ENCODE measurements at places on chromosomes 12 and 14.

DNA sequence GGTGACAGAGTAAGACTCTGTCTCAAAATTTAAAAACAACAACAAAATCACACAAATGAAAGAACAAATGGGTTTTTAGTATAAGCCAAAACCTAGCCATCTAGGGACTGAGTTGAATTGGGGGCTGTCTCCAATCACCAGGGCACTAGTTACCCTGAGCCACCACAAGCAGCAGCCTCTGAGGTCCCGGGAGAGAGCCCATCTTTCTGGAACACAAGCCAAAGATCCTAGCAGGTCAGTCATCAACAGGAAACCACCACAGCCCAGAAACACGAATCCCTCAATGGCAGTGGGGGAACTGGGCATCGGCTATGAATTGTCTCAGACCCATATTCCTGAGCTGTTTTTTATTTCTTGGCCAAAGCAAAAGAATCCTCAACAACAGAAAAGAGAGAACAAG, 75.3 kb downstream of the KDM2B start:
- no peak for DNase-seq

GRCh38 chr12:6840761-6841515, at the start of gene GNB3:
TSS of gene GNB3 (plus strand) at chr12:6840925. CDS start at chr12:6841288, 363 bp downstream.
- DNase-seq: no peak

DNA sequence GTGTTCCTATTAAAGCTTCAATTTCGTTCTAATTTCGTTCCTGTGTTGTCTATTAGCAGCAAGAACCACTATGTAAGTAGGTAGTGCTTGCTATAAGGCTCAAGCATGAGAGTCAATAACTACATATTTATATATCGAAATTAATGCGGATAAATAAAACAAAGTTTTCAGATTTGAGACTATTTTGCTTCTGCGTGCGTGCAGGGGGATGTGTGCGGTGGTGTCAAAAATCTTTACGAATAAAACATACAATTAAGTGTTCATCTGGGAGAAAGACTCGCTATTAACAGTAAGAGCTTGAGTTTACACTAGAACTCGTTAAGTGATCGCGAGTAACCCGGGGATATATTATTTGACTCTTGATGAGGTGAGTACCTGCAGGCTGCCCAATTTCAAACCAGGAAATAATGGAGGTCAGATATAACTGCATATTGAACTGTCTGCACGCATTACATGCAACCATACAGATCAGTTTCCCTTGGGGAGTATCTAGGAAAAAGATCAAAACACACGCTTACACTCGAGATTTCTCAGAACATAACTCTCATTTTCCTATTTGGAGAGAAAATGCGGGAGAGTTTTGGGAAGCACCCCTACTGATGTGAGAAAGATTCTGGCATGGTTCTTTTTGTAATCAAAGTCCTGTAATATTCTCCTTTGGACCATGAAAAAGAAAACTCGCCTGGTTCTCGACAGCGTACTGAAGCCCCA, 813 bp downstream of the TWF1 start:
- DNase-seq: no peak

DNA sequence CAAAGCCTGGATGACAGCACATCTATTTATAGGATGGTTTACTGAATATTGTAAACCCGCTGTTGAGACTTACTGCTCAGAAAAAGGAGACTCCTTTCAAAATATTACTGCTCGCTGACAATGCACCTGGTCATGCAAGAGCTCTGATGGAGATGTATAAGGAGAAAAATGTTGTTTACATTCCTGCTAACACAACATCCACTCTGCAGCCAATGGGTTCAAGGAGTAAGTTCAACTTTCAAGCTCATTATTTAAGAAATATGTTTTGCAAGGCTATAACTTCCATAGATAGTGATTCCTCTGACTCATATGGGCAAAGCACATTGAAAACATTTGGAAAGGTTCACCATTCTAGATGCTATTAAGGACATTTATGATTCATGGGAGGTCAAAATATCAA, 201.7 kb downstream of the SNAPC1 start:
- DNase-seq: no peak

- peak; percentile 1 for DNase-seq
Measured at GRCh38 chr12:27383429-27384260, 51.0 kb downstream of the BMAL2 start.

DNA sequence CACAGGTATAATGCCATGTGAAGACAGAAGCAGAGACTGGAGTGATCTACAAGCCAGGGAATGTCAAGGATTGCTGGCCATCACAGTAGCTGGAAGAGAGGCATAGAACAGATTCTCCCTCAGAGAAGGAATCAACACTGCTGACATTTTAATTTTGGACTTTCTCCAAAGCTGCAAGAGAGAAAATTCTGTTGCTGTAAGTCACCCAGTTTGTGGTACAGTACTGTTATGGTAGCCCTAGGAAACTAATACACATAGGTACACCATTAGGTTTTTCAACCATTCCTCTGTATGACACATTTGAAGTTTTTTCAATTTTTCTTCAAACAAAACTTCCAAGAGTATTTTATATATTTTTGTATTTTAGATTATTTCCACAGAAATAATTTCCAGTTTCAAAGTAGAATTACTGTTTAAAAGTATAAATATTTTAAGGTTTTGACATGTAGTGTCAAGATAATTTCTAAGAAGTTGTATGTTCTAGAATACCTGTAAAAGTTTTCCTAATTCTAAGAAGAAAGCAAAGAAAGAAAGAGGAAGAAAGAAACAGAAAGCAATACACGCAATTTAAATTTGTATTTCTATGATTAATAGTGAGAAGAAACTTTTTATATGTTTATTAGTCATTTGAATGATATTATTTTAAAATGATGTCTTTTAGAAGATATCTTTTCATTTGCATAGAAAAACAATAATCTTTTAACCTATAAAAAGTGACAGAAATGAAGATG, 64.9 kb upstream of the CATSPERB start:
- no peak for DNase-seq

GRCh38 chr12:96078231-96079135, 43.1 kb upstream of the LTA4H start:
- no peak for DNase-seq

GRCh38 chr12:52004042-52004648, 2.6 kb upstream of the TAMALIN start:
- no peak for DNase-seq
